ENCODE measurements at places on chromosomes 2 and 18.

DNA sequence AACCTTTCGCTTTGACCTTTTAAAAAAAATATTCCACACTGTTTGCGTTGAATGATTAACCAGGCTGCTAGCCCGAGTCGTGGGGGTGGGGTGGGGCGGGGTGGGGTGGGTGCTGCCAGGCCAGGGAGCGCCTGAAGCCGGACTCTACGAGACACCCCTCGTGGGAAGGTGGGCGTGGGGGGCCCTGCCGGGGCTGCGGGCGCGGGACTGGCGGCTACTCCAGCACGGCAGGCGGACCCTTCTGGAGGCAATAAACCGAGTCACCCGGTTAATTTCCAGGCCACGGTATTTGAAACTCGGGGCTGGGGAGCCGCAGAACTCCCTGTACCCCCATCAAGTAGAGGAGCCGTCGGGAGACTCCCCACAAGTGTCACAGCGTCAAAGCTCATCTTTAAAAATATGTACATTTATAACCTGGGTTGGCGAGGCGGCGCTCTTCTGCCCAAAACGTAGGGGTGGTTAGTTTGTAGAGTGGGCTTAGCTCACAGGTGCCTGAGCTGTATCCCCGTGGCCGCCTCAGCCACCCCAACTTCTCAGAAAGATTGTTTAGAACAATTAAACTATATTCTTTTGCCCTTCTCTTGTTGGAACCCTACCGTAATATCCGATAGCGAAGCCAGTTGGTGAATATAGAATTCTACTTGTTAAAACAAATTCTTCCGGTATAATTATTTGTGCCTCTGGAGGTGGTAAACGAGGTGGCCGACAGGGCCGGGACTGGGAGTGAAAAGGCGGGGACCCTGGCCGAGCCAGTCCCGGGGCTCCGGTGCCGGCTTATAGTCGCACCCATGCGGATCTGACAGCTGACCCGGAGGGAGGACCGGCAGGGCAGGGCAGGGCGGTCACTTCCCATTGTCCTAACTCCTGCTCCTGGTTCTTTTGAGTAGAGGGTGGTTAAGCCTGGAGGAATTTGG is 1.4 kb downstream of the B3GNT2 start:
- no peak for DNase-seq

DNA sequence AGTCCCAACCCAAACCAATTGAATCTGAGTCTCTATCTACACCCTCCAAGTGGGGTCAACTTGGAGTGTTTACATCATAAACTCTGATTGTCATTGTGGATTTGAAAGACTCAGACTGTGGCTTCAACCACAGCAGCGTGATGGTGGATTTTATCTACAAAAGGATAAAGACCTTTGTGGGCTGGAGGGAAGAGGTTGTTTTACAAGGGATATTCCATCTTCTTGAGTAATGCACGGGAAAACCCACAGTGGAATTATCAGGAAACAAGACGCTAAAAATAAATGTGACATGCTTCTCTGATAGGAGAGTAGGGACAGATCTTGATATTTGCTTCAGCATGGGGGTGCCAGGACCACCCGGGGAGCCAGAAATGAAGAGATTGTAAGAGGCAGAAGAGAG is 93.5 kb downstream of the LPIN1 start:
- no peak for DNase-seq

- no peak for DNase-seq
These were observed 50.5 kb downstream of the GAREM1 start for GRCh38 chr18:32420084-32420750.

- no peak for DNase-seq
These were observed 91.7 kb upstream of the SPTBN1 start for GRCh38 chr2:54364409-54364808.

GRCh38 chr2:113211226-113212105 is 37.7 kb downstream of the PSD4 start:
- no peak for DNase-seq

- DNase-seq: peak; percentile 70
These were observed 105.2 kb downstream of the NETO1 start for GRCh38 chr18:72762515-72763122.

- no peak for DNase-seq
These were observed 7.2 kb upstream of the AFTPH start for GRCh38 chr2:64516651-64517510.

GRCh38 chr2:177161741-177162460 is 50.7 kb upstream of the HNRNPA3 start:
- no peak for DNase-seq

GRCh38 chr2:65292461-65293011 is 64.9 kb downstream of the ACTR2 start:
- DNase-seq: no peak

Measured in NCI-H1092 (cell line).